ENCODE measurements at places on chromosomes 12 and 14.
A peak's percentile ranks its signal among the peaks of the same experiment; 100 is the strongest.

GRCh38 chr12:116319898-116320621 is 42.6 kb upstream of the MED13L start:
- peak; percentile 95 for DNase-seq

- peak; percentile 63 for DNase-seq
Measured at GRCh38 chr12:104951759-104952509, 6.2 kb downstream of the SLC41A2 start.

DNA sequence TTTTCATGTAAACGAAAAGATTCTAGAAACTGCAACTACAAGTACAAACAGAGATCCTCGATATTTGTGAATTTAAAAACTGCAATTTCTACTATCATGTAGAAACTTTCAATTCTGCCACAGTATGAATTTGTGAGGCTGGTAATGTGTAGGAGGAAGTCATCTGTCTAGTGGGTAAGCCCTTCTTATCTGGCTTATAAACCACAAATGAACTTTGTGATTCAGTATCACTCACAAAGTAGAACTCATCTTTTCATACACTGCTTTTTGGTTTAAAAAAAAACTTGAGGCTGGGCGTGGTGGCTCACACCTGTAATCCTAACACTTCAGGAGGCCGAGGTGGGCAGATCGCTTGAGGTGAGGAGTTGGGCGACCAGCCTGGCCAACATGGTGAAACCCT is 20.7 kb downstream of the GTF2A1 start:
- DNase-seq = no peak

GRCh38 chr14:56205881-56206280 is 87.7 kb downstream of the PELI2 start:
- no peak for DNase-seq

- DNase-seq = no peak
Measured at GRCh38 chr14:77214216-77214615, 32.6 kb downstream of the TMEM63C start.

GRCh38 chr14:102592763-102593060 is 263 bp downstream of the RCOR1 start:
- DNase-seq = no peak

DNA sequence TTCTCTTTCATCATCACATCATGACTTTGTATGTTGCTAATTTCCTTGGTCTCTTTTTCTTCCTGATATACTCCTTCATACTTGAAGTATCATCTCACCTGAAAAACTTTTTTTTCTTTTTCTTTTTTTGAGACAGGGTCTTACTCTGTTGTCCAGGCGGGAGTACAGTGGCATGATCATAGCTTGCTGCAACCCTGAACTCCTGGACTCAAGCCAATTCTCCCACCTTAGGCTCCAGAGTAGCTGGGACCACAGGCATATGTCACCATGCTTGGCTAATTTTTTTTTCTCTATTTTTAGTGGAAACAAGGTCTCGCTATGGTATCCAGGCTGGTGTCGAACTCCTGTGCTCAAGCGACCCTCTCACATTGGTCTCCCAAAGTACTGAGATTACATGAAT is 107.6 kb downstream of the RALGAPA1 start:
- no peak for DNase-seq

GRCh38 chr14:100078216-100078803 is 13.1 kb downstream of the EVL start:
- no peak for DNase-seq

GRCh38 chr12:57844709-57845477 is 1.6 kb downstream of the CTDSP2 start:
- DNase-seq = peak; percentile 92

DNA sequence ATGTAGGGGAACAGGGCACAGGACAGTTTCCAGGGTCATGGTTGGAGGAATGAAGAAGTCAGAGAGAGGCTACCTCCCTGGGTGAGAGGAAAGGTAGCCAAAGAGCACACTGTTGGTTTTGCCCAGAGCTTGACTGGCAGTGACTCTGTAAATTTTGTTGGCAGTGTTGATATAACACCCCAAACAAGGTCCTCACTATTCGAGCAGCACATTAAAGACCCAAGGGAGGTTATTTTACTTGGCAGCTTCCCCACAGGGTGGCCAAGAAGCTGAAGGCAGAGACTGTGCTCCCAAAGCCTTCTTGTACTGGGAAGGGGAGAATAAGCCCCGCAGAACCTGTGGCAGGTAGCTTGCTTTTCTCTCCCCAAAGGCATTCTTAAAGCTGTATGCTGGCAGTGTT is 40.6 kb downstream of the WSCD2 start:
- no peak for DNase-seq

GRCh38 chr12:45543887-45544286 is 185.6 kb upstream of the ARID2 start:
- peak; percentile 90 for DNase-seq

GRCh38 chr12:25615119-25615518 is 62.0 kb upstream of the LMNTD1 start:
- peak; percentile 93 for DNase-seq

DNA sequence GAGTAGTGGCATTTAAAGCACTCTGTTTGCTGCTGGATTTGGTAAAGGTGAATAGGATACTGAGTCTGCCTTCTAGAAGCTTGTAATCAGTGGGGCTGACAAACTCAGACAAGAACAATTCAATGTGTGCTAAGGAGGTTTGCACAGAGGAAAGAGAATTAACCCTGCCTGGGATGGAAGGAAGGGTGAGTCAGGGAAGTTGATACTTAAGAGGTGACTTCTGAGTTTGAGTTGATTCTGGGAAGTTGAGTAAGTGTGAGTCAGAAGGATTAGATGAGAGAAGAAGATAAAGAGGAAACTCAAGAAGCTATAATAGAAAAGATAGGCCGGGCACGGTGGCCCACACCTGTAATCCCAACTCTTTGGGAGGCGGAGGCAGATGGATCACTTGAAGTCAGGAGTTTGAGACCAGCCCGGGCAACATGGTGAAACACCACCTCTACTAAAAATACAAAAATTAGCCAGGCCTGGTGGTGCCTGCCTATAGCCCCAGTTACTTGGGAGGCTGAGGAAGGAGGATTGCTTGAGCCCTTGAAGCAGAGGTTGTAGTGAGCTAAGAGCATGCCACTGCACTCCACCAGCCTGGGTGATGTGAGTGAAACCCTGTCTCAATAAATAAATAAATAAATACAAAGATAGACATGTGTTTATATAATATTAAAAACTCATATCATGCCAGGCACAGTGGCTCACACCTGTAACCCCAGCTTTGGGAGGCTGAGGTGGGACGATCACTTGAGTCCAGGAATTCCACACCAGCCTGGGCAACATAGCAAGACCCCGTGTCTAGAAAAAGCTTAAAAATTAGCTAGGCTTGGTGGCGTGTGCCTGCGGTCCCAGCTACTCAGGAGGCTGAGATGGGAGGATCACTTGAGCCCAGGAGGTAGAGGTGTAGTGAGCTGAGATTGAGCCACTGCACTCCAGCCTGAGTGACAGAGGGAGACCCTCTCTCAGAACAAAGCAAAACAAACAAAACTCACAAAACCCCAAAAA is 126.8 kb upstream of the CPM start:
- peak; percentile 52 for DNase-seq

DNA sequence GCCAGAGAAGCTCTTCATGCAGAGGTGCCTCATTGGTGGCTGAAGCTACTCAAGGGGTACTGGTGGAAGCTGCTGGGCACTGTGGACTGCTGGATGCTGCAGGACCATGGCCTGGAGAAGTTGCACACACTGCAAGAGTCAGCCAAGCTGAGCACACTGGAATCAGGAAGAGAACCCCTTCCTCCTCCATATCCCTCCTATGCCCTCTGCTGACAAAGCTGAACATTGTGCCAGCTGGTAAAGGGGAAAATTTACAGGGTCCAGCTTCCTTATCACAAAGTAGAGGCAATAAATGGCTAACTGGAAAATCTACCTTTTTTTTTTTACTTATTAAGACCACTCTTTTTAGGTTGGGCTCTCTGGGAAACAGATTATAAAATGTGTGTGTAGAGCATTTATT is 6.5 kb downstream of the CCDC175 start:
- DNase-seq = peak; percentile 16

Measured in cardiac fibroblast (primary cell).